Ecto neural progenitor cell (in vitro differentiated cells): ENCODE measurements at places on chromosomes 7 and 10.

DNA sequence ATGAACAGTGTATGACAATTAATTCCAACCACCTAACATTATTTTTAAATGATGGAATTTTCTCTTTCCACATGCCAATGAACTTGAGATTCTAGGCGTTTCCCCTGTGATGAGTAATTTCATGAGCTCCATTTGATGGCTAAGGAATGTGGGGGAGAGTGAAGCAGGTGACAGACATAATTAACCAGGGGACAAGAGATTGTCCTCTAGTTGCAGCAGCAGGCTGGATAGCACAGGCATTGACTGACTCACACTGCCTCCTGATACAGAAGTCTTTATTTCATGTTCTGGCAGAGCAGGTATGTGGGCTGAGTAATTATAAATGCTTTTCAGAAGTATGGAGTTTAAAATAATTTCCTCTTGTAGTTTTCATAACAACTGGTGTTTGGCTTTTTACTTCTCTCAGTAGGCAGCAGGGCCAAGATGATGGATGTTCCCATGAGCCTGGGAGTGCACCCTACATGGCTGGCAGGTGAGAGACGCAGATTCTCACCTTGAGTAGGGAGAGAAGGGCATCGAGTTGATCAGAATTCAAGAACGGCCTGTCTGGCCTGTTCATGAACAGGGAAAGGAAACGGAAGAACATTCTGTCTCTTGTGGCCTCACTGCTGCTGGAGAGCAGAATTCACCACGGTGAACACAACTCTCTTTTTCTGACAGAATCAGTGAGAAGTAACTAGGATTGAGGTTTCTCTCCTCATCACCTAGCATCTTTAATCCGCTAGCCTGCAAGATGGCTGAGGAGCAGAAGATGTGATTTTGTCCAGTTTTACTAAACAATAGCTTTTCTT lies 118.8 kb downstream of the AOAH start:
- no peak for DNase-seq

DNA sequence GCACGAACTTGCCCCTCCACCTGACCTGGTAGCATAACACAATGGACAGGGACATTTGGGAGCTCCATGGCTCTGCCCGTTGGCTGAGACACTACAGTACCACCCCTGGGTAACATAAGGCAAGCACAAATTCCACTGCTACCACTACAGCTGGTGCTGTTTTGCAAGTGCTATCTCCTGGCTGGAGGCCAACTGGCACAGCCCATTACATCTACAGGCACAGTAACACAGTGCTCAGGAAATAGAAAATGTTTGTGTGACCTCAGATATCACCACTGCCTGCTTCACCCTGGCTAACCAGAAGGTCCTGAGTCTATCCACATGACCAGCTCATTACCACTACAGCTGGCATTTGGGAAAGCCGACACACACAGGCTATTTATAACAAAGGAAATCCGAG lies 631.1 kb upstream of the MBL2 start:
- DNase-seq = no peak

GRCh38 chr7:38330039-38330438 lies 56.6 kb upstream of the TARP start:
- no peak for DNase-seq

DNA sequence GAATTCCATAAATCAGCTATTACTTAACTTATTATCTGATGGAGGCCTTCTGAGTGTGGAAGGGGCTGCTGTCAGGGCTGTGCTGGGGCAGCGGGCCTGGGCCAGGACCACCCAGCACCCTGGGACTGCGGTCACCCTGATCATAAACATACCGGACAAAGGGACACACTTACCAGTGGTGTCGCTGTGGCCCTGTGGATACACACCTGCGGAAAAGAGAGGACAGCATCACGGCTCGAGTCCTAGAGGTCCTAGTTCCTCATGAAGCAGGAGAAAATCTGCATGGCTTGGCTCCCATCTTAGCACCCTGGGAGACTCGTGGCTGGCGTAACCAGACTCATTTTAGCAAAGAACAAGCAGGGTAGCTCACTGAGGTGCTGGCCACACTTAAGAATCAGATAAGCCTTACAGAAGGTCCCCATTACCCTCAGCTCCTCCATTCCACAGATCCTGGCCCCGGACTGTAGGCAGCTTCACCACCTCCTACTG lies 17.7 kb downstream of the IL15RA start:
- no peak for DNase-seq

- no peak for DNase-seq
Observed at GRCh38 chr7:155233311-155234157, 64.1 kb upstream of the INSIG1 start.
